ENCODE measurements at places on chromosomes 4 and X.

- DNase-seq, result no peak
Observed at GRCh38 chr4:61332693-61333092, 132.6 kb downstream of the ADGRL3 start.

DNA sequence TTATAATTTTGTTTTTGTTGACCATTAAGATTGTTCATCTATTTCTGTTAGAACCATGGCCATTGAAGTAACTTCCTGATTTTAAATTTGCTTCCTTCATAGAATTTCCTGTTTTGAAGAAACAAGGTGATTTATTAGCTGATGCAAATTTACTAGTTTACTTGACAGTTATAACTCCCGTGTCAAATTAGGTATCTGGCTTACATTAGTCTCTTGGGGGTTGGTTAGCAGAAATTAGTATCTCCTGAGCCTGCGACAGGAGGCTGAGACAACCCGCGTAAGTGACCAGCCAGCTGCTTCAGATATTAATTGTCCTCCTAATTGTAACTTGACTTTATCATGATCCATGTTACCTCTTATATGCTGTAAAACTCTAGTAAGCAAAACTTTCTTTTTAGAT is 154.3 kb downstream of the CFAP299 start:
- DNase-seq, result no peak

DNA sequence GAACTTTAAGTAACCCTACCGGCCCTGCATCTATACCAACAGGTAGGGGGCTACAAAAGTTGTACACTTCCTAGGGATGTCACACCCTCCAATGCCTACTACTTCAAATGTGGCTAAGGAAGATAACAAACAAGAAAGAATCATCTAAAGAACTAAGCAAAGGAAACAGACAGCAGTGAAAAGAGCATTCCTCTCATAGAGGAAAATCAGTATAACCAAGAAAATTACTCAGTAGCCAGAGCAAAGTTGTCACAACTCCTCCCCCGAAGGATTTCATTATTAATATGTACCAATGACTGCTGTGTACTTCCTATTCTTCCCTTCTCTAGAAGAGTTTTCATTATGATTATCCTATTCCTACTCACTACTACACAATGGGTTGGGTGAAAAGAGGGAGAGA is 12.6 kb downstream of the ANKRD17 start:
- no peak for DNase-seq

DNA sequence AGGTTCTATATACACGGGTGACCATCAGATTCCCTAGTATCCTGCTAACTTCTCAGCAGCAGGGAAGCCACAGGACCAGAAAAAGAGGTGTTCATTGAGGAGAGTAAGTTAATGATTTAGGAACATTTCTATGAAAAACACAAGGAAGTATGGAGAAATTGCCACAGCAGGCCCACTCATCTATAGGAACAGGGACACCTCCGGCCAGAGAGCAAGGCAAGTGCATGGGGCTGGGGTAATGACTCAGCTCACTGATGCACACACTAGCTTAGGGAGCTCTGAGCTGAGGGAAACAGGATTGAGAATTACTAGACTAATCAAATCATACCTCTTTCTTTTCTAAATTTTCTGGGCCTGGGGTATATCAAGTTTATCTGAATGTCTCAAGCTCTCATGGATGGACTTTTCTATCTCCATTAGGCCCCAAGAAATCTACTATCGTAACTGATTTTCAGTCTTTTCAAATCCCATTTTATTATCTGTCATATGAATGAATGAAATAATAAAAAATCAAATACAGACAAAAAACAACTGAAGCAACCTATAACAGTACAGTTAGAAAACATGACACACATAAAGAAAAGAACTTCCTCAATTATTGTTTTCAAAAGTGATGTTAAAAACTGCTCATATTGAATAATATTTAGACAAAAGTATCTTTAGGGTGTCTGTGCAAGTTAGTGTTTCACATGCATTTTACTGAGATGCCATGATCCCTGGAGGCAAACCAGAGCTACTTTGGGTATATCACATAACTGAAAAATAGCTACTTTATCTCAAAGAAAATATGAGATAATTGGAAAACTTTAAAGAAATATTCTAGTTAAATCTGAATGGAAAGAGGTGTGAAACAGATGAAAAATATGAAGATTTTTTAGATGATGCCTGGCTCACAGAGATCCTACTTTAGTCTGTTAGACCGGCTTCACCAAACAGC is 89.8 kb downstream of the FBXO8 start:
- no peak for DNase-seq

DNA sequence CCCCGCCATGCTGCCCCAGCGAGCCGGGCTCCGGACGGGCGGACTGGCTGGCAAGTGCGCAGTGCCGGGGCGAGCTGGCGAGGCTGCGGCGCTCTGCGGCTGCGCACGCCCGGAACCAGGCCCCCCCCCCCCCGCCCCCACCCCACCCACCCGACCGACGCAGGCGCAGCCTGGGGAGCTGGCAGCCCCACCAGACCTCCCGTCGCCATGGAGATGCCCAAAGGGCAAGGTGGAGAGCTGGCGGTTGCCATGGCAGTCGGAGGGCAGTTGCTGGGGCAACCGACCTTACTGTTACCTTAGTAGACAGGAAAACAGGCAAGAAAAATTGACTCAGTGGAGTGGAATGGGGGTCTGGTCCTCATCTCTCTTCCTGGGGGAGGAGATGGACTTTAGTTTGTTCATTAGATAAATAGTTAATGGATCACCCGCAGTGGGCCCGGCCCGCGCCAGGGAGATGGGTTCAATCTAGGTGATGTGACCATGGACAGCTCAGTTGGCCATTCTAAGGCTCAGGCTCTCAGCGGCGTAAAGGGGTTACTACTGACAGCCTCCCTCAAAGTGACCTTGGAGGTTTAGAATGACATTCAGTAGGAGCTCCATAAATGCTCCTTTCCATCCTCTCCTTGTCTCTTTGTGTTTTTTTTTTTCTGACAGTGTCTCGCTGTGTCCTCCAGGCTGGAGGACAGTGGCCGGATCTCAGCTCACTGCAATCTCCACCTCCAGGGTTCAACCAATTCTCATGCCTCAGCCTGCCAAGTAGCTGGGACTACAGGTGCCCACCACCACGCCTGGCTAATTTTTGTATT is at the start of gene PCSK1N:
Gene PCSK1N (minus strand): TSS at position 87 of the 806 bp plus-strand sequence. CDS start 78 bp downstream, at position 9.
- no peak for DNase-seq

- DNase-seq, result no peak
Observed at GRCh38 chr4:145181091-145181501, 707 bp upstream of the OTUD4 start.

DNA sequence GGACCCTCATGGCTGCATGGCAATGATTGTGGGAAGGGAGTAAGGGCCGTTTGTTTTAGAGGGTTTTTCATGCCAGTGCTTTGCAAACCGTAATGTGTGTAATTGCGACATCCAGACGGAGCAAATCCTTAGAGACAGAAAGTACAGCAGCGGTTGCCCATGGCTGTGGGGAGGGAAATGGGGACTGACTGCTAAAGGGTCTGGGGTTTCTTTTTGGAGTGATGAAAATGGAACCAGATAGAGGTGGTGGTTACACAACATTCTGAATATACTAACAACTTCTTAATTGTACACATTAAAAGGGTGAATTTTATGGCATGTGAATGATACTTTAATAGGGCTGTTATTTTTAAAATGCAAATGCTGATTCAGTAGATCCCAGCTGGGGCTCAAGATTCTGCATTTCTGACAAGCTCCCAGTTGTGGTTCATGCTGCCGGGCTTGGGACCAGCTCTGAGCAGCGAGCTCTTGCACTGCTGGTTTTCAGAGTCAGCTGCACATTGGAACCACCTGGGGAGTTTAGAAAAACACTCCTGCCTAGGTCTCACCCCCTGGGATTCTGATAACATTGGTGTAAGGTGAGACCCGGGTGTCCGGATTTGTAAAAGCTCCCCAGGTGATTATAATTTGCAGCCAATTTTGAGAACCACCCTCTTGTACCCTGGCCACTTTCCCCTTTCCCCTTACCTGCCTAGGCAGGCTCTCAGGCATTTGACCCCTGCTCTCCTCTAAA is 47.7 kb downstream of the PRPS1 start:
- no peak for DNase-seq

GRCh38 chr4:150822407-150822806 is 192.7 kb downstream of the LRBA start:
- DNase-seq, result no peak

GRCh38 chrX:2523911-2524310 is 23.1 kb upstream of the DHRSX start:
- DNase-seq, result no peak

GRCh38 chrX:64205441-64205734 is at the start of gene AMER1:
Gene AMER1 (minus strand): TSS chrX:64205708. CDS start chrX:64193286, 12,422 bp downstream.
- peak; percentile 14 for DNase-seq

GRCh38 chr4:65367306-65367705 is 303.0 kb downstream of the EPHA5 start:
- no peak for DNase-seq

GRCh38 chr4:20639346-20639745 is 60.9 kb upstream of the PACRGL start:
- DNase-seq, result no peak

- DNase-seq, result no peak
Observed at GRCh38 chr4:188403272-188403671, 264.0 kb downstream of the TRIML1 start.

- DNase-seq, result no peak
Observed at GRCh38 chrX:130418740-130419139, 17.0 kb downstream of the RBMX2 start.

DNA sequence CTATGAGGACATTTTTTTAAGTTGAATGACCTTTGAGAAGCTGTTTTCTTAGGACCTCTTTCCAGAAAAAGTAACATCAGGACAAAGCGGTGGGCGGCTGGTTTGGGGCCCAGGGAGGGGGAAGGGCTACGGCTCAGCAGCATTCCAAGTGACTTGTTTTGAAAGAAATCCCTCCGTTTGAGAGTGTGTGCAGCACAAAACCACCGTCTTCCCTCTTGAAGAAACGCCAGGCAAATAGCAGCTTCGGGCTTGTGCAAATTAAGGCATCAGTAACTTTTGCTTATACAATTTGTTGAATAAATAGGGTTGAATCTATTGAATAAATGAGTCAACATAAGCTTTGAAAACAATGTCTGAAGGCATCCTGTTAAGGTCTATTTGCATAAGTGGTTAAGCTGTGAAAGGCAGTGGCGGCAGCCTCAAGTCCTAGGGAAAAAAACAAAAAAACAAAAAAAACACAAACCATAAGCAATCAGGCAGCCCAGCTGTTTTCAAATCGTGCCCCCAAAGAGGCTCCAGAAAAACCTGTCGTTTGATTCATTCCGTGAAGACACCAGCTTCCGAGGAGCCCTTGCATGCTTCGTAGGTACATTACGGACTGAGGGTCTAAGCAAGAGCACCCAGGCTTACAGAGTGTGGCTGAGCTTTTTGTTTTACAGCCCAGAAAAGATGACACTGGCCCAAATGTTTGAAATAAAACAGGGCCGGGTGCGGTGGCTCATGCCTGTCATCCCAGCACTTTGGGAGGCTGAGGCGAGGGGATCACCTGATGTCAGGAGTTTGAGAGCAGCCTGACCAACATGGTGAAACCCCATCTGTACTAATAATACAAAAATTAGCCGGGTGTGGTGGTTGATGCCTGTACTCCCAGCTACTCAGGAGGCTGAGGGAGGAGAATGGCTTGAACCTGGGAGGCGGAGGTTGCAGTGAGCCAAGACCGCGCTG is 103.7 kb downstream of the CRLF2 start:
- no peak for DNase-seq

DNA sequence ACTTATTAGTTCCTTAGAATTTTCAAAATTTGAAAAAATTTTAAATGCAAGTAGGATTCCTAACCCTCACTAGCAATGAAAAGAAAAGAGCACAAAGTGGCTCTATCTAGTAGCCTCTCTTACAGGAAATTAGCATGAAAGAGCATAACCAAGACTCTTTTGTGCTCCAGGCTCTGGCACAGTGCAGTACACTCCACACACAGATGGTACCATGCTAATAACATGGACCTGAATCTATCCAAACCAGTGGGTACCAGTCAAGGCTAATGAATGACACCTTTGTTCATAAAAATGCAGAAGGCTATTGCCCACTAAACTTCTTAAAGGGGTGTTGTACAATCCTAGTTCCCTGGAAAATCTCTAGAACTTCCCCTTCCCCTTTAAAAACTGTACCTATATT is 119.0 kb downstream of the MANBA start:
- no peak for DNase-seq

- no peak for DNase-seq
Observed at GRCh38 chr4:234178-234577, 71.1 kb downstream of the ZNF732 start.

DNA sequence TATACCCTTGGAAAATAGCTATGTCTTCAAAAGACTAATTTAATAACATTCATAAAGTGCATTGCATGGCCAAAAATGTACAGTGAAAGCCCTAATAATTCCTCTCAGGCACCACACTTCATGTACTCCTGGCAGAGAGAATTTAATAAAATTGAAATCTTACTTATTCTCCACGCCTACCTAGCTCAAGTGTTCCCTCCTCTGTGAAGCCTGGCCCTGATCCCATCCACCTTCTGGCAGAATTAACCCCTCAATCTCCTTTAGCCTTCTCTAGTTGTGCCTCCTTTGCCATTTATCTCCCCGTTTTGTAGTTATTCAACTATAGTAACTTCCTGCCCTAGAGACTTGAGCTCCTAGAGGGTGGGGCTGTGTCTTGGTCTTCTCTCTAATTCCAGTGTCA is 26.7 kb downstream of the ACE2 start:
- DNase-seq, result no peak

DNA sequence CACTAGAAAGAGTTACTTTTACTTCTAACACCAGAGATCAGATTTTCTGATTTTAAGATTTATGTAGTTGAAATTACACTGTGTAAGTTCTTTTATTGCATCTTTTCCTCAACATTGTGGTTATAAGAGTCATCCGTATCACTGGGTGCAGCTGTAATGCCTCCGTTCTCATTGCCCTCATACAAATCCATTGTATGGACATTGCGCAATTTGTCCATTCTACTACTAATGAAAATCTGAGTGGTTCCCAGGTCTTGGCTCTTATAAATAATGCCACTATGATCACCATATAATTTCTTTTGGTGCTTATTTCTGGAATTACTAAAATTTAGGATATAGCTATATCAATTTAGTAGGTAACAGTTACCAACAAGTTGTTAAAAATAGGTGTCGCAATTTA is 614.0 kb upstream of the GALNT7 start:
- no peak for DNase-seq

DNA sequence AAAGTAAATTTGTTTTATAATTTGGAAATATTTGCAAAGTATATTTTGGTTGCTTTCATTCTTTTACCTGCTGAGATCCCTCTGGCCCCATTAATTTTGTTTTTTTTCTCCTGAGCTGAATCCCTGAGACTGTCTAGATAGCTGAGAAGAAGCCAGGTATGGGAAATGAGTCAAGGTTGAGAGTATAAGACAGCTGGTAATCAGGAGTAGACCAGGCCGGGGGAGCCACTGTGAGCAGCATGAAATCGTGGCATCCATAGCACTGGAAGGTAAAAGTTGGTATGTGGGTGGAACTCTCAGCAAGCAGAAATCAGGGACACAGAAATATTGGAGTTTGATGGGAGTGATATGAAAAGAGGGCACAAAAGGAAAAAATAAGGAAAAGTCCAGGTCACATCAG is 164.5 kb downstream of the FHIP1A start:
- DNase-seq, result no peak

GRCh38 chrX:100654261-100654660 is 10.3 kb downstream of the SRPX2 start:
- no peak for DNase-seq
